ENCODE measurements at places on chromosomes 16 and 17.

DNA sequence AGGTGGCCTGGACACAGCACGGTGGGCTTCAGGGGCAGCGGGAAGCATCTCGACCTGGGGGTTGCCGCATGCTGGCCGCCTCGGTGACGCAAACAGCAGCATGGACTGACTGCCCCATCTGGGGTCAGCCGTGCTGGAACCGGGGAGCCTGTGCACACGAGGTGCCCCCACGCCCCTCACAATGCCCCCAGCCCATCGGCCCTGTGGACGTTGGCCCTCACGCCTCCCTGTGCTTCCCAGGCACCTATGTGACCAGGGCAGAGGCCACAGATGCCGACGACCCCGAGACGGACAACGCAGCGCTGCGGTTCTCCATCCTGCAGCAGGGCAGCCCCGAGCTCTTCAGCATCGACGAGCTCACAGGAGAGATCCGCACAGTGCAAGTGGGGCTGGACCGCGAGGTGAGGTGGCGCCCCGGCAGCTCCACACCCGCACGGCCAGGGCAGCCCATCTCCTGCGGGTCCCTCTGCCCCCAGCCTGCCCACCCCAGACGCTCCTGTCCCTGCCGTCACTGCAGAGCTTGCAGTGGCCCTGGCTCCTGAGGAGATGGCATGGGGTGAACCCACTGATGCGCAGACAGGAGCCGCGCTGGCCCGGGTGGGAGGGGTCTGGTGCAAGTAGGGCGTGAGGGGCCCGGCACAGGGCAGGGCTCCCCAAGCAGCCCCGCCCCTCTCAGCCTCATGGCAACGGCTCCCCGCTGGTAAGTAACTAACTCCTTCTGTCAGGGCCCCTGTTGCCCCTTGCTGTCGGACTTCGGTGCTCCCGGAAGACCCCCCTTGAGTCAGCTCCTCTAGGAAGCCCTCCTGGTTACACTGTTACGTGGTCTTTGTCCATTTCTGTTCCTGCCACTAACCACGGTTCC lies 13.6 kb downstream of the CDH15 start:
- no peak for DNase-seq

GRCh38 chr17:58329035-58329809 lies 627 bp upstream of the TSPOAP1 start:
- peak; percentile 47 for DNase-seq

GRCh38 chr17:44346064-44346844 lies 1.2 kb downstream of the GRN start:
- no peak for DNase-seq

- no peak for DNase-seq
Observed at GRCh38 chr17:28725166-28725659, 820 bp downstream of the TLCD1 start.

DNA sequence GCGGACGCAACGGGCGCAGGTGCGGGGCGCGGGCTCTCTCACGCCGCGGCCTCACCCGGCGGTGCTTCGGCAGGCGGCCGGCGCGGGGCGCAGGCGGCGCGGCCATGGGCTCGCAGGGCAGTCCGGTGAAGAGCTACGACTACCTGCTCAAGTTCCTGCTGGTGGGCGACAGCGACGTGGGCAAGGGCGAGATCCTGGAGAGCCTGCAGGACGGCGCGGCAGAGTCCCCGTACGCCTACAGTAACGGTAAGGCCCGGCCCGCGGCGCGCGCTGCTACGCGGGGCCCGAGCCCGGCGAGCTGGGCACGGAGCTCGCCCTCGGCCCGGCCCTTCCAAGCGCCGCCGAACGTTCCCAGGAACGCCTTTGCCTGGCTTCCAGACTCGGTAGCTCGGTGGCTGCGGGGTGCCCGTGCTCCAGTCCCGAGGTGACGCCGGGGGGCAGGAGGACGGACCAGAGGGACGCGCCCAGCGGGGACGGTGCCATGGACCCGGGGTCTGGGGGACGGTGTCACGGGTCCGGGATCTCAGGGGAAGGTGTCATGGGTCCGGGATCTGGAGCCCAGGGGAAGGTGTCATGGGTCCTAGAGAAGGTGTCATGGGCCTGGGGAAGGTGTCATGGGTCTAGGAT lies 435 bp downstream of the RAB40C start:
- DNase-seq = no peak

DNA sequence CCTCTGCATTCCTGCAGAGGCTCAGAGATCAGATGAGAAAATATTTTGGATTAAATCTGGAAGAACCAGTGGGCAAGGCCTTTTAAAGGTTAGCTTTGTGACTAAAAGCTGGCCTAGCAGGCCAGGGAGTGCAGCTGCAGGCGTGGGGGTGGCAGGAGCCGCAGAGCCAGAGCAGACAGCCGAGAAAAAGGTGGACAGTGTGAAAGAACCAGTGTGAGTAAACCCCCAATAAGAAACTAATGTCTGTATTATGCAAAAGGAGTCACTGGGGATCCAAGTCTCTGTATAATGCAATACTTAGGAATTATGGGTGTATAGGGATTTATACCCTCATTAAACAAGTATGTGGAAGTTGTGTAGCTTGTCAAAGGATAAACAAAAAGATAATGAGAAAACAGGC lies 21.4 kb upstream of the SPACA3 start:
- DNase-seq = no peak

DNA sequence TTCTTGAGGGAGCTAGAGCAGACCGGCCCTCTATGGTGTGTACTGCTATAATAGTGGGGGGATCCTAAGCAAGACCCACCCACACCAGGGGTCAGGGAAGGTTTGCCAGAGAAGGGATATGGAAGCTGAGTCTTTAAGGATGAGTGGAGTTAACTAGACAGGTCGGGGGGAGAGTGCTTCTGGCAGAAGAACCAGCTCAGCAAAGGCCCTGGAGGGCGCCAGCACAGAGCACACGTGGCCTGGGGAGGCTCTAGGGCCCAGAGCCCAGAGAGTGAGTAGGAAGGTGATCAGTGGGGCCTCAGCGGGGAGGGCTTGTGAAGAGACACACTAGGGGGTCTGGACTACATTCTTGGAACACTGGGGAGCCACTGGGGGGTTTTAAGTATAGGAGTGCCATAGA lies 21.1 kb downstream of the NGFR start:
- DNase-seq = no peak

Measured in anterior cingulate cortex (tissue), 58 donors.